ENCODE measurements at places on chromosomes 1 and 21.

GRCh38 chr1:155729031-155729898 lies 40.4 kb downstream of the DAP3 start:
- DNase-seq = peak; percentile 71

- no peak for DNase-seq
Observed at GRCh38 chr1:26349188-26349876, 4.6 kb downstream of the CRYBG2 start.

GRCh38 chr1:50851034-50851433 lies 109.0 kb downstream of the FAF1 start:
- DNase-seq = no peak

- no peak for DNase-seq
Observed at GRCh38 chr1:113675302-113675701, 84.0 kb downstream of the PHTF1 start.

GRCh38 chr1:116448785-116449385 lies 75.8 kb downstream of the ATP1A1 start:
- DNase-seq = no peak

- DNase-seq = no peak
Observed at GRCh38 chr1:18951818-18952391, 4.6 kb downstream of the IFFO2 start.

GRCh38 chr1:114345930-114346479 lies 165.0 kb downstream of the TRIM33 start:
- no peak for DNase-seq
